ENCODE measurements at places on chromosomes 1 and 21. TPM values are rescaled to one million over a fixed set of nuclear protein-coding genes. Genes with fewer than 3 reads are reported as not detected.

The SHISAL2A gene
- total RNA-seq: not detected

The SOD1 gene
- 183 TPM for total RNA-seq

The RRP15 gene
- total RNA-seq: 25.8 TPM

The FAM72B gene
- total RNA-seq: 0.57 TPM

The LYPD8 gene
- total RNA-seq: not detected

The LRRC71 gene
- not detected for total RNA-seq

The IGFN1 gene
- 3.4 TPM for total RNA-seq

The LCE3D gene
- total RNA-seq: not detected

The INKA2 gene
- 16.1 TPM for total RNA-seq

The ANKRD34A gene
- total RNA-seq: 2.3 TPM

The ALG14 gene
- 4.2 TPM for total RNA-seq

DNA sequence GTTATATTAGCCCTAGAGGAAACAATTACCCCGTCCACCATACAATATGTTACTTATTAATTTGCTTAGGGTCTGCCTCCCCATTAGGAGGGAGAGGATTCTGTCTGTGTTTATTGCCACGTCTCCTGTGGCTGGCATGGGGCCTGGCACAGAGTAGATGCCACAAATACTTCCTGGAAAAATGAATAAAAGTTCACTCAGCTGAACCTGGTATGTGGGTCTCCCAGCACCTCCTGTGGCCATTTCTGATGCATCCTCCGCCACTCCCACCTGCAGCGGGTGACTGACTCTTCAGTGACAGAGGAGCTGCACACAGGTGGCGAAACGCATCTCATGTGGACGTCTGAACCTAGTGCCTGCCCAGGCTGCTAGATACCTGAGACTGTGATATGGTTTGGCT is 112.7 kb downstream of the CLIC6 start:
- no peak for DNase-seq

DNA sequence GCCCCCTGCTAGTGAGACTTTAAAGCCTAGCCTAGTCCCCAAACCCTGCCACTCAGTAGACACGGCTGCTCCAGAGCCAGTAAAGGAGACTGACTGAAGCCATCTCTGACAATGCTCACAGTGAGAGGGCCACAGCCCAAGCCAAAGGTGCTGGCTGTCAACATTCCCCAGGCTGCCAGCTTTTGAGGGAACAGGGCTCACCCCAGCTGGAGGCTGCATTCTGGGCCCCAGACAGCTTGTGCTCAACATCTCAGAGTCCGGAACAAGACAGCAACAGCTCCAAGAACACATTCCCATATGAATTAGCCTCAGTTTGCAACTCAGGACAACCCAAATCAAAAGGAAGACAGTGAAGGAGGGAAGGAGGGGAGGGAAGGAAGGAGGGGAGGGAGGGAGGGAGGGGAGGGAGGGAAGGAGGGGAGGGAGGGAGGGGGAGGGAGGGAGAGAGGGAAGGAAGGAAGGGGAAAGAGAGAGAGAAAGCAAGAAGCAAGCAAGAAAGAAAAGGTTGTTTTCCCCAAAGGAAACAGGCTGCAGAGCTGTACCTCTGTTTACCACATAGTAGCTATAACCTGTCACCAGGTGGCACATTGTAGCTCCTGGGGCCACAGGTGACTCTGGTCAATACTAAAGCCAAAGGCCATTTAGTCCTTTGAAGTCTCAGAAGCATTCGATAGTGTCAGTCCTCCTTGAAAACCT is 5.4 kb downstream of the ARTN start:
- DNase-seq: no peak

DNA sequence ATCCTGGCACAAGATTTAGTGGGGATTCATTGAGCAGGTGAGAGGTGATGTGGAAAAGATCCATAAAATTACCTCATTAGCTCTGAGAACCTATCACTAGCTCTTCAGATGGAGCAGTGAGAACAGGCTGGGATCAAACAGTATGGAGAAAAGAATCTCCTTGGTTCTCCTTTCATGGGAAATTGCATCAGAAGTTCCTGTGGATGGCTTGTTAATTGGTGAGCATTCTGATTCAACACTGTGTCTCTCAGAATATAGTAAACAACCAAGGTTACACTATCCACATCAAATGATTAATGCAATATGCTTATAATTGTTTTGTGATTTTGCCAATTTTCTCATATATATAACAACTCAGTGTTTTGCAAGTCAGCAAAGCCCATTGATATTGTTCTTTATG is 8.3 kb upstream of the CD55 start:
- no peak for DNase-seq

GRCh38 chr1:243543501-243543900 is 287.7 kb downstream of the SDCCAG8 start:
- no peak for DNase-seq

DNA sequence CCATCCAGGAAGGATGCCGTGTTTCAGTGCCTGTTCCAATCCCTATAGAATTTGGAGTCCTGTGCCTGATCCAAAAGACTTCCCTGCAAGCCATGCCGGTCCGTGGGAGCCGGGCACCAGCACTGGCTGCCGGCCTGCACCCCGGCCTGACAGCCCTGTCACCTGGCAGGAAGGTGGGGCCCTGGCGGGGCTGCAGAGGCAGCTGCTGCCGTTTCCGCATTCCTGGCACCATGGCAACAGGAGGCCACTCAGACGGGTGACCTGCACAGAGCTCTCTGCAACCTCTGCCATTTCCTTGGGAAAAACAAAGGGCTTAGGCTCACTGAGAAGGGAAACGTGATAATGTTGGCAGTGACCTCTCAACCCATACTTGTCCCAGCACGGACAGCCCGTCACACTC is 63.2 kb upstream of the TMEM51 start:
- DNase-seq: peak; percentile 78

DNA sequence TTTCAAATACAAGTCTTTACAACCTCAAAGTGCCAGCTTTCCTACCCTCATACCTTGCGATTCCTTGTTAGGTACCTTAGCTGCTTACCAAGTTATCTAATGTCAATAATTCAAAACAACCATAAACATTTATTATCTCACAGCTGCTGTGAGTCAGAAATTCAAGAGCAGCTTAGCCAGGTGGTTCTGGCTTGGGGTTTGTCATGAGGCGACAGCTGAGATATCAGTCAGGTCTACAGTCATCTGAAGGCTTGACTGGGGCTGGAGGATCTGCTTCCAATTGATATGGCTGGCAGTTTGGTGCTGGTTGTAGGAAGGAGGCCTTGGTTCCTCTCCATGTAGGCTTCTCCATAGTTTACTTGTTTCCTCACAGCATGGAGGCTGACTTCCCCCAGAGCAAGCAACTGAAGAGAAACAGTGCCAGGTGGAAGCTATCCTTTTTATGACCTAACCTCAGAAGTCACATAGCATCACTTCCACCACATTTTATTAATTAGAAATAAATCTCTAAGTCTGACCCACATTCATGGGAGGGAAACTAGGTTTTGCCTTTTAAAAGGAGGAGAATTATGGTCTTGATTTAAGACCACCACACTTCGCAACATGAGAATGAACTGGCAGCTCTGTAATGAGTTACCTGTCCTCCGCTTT is 103.3 kb upstream of the FGGY start:
- no peak for DNase-seq

GRCh38 chr1:235806123-235806522 is 60.6 kb downstream of the LYST start:
- no peak for DNase-seq

GRCh38 chr1:97082160-97082848 is 360.7 kb downstream of the PTBP2 start:
- DNase-seq: no peak

DNA sequence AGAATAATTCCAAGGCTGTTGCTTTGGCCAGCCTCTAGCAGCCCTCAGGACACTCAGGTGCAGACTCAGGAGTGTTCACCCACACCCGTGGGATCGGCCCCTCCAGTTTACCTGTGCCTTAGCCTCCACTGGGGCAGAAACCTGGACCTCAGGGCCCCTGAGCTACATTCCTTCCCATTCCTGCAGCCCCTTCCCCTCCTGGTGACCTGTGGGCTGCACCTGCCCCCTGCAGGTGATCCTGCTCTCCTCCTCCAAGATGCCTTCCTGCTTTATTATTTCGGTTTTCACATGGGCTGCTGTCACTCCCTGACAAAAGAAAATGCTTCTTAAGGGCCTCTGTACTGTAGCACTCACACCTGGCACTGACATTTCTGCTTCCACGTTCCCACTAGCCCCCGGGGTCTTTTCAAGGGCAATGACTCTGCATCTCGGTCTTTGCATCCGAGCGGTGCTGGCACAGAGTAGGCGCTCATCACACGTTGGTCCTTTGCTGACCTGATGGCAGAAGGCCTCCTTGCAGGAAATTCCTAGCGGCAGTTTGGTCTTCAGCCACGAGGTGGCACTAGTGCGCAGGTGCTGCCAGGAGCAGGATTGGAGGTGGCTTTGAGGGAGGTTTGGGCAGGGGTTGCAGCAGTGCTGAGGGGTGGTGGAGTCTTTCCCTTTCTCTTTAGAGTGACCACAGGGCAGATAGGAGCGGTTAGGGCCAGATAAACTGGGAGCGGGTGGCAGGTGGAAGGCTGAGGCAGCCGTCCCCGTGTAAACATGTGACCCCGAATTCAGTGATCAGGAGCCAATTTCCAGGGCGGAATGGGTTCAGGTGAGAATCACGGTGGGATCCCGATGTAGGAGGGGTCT is 25.3 kb upstream of the ETV3 start:
- DNase-seq: peak; percentile 88

DNA sequence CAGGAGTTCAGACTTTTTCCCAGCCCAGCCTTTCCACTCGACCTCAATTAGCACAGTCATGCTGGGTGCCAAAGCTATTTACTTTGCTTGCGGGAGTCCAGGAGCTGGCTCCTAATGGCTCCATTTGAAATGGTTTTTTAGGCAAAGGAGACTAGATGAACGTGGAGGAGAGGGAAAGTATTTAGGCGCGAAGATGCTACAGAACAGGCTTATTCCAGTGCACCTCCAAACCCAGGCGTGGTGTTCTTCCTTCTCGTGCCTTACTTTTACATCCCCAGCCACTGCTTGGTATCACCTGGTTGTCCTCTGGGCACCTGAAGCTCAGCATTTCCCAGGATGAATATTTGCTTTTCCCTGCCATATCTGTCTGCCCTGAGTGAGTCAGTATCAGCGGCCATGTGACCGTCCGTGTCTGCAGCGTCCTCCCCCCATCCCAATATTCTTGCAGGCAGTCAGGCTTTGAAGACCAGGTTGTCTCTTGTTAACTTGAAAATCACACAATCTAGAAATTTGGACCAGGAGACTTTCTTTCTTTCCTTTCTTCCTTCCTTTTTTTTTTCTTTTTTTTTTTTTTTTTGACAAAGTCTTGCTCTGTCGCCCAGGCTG is 198.5 kb downstream of the DYRK1A start:
- DNase-seq: no peak

DNA sequence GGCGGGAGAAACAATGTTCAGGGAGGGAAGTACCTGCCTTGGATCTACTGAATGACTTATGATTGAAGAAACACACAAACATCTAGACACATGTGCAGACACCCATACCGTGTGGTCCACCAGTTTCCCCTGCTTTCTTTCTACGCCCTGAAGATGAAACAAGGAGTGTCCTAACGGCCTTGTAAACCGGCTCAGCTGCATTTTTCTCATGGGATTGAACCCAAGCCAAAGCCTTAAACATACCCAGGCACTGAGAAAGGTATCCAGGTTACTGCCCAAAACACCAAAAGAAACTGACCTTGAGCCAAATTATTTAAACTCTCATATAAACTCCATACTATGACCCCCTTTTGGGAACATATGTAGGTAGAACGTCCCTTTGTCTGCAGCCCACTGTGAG is 630.0 kb upstream of the RGS18 start:
- DNase-seq: no peak

- DNase-seq: no peak
These were observed 143.1 kb upstream of the SLC45A1 start for GRCh38 chr1:8174807-8175206.

DNA sequence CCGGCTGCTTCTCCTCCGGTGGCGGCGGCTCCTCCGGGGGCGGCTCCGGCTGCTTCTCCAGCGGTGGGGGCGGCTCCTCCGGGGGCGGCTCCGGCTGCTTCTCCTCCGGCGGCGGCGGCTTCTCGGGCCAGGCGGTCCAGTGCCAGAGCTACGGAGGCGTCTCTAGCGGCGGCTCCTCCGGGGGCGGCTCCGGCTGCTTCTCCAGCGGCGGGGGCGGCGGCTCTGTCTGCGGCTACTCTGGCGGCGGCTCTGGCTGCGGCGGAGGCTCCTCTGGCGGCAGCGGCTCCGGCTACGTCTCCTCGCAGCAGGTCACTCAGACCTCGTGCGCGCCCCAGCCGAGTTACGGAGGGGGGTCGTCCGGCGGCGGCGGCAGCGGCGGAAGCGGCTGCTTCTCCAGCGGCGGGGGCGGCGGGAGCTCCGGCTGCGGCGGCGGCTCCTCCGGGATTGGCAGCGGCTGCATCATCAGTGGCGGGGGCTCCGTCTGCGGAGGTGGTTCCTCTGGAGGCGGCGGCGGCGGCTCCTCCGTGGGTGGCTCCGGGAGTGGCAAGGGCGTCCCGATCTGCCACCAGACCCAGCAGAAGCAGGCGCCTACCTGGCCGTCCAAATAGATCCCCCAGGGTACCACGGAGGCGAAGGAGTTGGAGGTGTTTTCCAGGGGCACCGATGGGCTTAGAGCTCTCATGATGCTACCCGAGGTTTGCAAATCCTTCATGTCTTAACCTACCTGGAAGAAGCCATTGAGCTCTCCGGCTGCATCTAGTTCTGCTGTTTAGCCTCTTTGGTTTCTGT is 2.0 kb downstream of the LORICRIN start:
- peak; percentile 83 for DNase-seq

DNA sequence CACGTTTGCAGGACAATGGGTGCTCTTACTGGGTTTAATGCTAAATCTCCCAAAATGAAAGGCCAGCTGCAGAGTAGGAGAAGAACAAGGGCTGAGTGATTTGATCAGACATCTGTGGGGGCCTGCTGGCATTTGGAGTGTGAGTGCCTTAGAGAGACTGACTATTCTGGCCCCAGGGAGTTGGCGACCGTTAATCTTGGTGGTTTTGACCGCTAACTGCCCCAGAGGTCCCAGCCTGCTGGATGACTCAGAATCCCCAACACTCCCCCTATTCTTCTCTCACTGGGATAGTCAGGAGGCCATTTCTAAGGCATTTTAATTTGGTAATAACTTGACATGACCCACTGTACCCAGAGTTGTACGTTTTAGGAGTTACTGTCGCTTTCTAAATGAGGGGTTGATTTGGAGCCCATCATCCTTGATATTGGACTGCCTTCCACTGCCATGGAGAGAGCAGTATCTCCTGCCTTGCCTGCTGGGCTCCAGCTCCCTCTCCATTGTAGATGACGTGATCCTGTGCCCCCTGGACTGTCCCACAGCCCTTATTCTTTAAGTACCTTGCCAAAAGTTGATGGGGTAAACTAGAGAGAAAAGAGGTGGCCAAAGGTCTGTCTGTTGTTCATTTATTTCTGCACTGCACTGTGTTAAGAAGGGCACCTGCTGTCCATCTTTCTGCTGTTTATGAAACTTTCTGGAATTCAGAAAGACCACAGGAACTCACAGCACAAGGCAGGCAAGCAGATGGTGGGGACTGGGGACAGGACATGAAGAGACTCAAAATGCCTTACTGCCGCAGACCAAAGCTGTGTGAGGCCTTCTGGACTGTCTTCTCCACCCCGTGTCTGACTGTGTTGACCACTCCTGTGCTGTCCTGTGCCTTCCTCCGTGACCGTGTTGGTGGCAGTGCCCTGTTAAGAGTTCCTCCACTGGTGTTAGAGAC is 98.2 kb upstream of the ARTN start:
- no peak for DNase-seq

- DNase-seq: no peak
These were observed 16.3 kb upstream of the CDK18 start for GRCh38 chr1:205488074-205488723.

GRCh38 chr1:167503626-167504466 is 14.5 kb downstream of the CD247 start:
- no peak for DNase-seq

Measured in posterior vena cava (tissue), 2 donors.